ENCODE measurements at places on chromosomes 12 and 14.

GRCh38 chr12:76138656-76139055, 54.2 kb upstream of the NAP1L1 start:
- DNase-seq, result no peak

- no peak for DNase-seq
These were observed 19.7 kb upstream of the LRTM2 start for GRCh38 chr12:1800401-1801302.

DNA sequence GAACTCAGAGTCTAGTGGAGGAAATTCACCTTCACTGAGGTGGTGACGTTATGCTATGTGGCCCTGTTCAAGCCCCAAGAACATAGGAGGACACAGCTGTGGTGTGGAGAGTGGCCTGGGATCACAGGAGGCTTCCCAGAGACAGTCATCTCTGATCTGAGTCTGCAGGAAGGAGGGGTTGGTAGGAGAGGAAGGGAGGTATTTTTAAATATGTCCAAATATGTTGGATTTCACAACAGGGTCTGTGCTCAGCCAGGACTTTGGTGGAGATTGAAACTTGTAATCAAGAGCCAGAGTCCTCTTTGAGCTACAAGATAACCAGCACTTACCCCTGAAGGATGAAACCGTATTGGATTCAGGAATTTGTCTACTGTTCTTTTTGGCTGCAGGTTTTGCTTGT, 26.4 kb upstream of the MED13L start:
- no peak for DNase-seq

GRCh38 chr12:51975196-51975595, 23.7 kb downstream of the ACVR1B start:
- DNase-seq, result no peak

- no peak for DNase-seq
These were observed 112.3 kb upstream of the NCOR2 start for GRCh38 chr12:124679533-124680371.

DNA sequence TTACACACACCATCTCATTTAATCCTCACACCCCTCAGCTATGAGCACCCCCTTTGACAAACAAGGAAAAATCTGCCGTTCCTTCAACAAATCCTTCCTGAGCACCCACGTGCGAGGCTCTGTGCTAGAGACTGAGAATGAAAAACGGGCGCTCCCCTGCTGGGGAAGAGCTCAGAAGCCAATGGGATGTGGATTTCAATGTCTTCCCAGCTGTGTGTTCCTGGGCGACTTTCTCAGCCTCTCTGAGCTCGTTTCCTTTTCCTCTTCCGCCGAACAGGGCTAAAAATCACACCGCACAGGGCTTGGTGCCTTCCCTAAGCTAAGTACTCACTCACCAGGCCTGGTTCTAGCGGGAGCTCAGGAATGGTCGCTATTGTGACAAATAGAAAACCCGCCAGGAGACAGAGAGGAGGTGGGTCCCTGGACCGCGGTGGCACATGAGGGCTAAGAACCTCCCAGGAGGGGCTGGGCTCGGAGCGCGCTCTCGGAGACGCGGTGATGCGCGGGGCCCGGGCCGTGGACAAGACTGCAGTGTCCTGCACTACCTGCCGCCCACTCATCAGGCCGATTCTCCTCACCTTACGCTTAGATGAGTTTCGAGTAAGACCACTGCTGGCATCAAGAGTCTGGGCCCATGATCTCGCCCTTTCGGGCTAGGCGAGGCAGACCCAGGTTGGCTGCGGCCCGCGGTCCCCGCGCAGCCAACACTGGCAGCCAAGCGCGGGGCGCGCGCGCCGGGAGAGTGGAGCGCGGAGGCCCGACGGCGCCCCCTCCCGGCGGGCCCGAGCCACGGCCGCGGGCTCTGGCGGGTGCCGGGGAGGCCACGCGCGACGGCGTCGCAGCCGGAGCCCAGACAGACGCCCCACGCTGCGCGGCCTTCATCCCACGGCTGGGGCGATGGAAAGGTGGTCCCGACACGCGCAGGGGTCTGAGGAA, 17.0 kb downstream of the ZDHHC22 start:
- DNase-seq, result peak; percentile 40

Data from activated CD4-positive, alpha-beta T cell treated with anti-CD3 and anti-CD28 coated beads for 1 hour (primary cell).